Right lobe of liver (tissue), 6 donors: ENCODE measurements at places on chromosomes 3 and 15. TPM values are rescaled to one million over a fixed set of nuclear protein-coding genes. Genes with fewer than 3 reads are reported as not detected.

- H3K27ac ChIP-seq: peak overlapping the region; percentile 56
- H3K27me3 ChIP-seq: no peaks in the 10 kb centered on the region
- no peaks in the 10 kb centered on the region for H3K36me3 ChIP-seq
- peak; percentile 67 for DNase-seq
- H3K4me1 ChIP-seq: peaks cover 34% of the 10 kb centered on the region
Measured at GRCh38 chr3:160106905-160107861, 118.0 kb upstream of the C3orf80 start.

DNA sequence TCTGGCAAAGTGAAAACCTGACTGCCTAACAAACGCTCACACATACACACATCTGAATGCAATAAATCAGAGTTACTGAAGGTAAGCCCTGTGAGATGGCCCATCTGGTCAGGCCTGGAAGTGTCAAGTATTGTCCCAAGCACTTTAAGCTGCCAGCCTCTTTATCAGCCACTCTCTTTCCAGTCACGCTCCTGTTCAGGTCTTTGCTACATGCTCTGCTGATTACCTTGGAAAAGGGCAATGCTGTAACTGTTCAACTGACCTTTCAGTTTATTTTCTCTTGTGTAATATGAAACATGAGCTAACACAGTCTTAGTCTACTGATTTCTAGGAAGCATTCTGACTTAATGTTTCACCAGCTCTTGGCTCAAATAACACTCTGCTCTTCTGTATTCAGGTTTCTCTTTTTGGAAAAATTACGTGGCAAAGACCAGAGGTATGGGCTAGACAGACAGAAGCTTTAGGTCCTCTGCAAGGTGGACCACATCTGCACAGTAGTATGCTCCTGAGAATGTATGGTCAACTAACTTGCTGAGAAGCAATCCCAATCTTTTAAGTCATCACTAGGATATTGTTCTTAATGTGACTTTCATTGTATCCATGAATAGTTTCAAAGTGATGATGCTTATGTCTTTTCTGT, 44.5 kb downstream of the GBE1 start:
- peak; percentile 55 for DNase-seq
- no peaks in the 10 kb centered on the region for H3K27me3 ChIP-seq
- no peaks in the 10 kb centered on the region for H3K36me3 ChIP-seq
- no peaks in the 10 kb centered on the region for H3K4me1 ChIP-seq
- H3K4me3 ChIP-seq: peak overlapping the region; percentile 23

GRCh38 chr3:129559565-129560079, 16.6 kb downstream of the H1-8 start:
- H3K36me3 ChIP-seq: no peaks in the 10 kb centered on the region
- no peak overlapping the region for H3K4me3 ChIP-seq
- H3K27ac ChIP-seq: no peak overlapping the region

DNA sequence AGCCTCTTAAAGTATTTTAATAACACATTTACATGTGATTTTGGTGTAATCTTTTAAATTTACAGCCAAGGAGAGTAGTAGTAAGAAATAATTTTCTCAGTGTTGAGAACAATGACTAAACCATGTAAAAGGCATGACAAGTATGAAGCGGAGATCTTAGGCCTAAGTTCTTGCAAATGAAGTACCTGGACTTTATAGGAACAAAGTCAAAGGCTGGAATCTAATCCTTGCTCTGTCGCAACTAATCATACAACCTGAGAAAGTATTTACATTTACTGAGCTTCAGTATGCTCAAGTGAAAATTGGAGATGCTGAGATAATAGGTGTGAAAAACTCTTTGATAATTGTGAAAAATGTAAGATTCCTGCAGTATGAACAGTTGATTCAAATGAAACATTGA, 86.4 kb upstream of the VGLL3 start:
- no peak overlapping the region for H3K27ac ChIP-seq
- no peaks in the 10 kb centered on the region for H3K27me3 ChIP-seq
- no peak for DNase-seq
- no peaks in the 10 kb centered on the region for H3K36me3 ChIP-seq

DNA sequence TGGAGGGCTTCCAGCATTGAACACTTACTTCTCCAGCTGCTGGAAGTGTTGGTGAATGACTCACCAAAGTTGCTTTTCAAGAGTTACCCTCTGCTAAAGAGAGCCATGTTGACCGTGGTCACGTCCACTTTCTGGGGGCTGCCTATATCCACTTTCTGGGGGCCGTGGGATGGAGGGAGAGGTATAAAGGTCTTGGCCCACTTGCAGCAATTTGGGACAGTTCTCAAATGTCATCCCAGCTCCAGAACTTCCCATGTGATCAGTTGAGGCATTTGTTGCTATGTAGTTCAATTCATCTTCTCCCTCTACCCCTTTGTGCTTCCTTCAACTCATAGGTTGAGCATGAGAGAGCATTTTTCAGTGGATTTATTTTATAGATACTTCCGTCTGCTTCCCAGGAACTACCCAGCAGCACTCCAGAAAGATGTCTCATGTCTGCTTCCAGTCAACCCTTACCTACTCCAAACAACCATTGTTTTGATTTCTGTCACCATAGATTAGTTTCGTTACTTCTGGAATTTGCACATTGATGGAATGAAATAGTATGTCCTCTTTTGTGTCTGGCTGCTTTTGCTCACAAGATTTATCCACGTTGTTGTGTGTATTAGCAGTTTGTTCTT, 130.6 kb downstream of the TCF12 start:
- no peaks in the 10 kb centered on the region for H3K4me1 ChIP-seq
- no peaks in the 10 kb centered on the region for H3K36me3 ChIP-seq
- no peaks in the 10 kb centered on the region for H3K27me3 ChIP-seq

- DNase-seq: no peak
- H3K4me3 ChIP-seq: no peak overlapping the region
- no peaks in the 10 kb centered on the region for H3K27me3 ChIP-seq
- H3K36me3 ChIP-seq: no peaks in the 10 kb centered on the region
- no peak overlapping the region for H3K27ac ChIP-seq
- no peaks in the 10 kb centered on the region for H3K4me1 ChIP-seq
Measured at GRCh38 chr3:42608581-42608980, 8.1 kb downstream of the NKTR start.

ZBED2 gene
- not detected for total RNA-seq

TMEM108 gene
- not detected for total RNA-seq

SLC51B gene
- 0.32 TPM for total RNA-seq

TTC21A gene
- 2.5 TPM for total RNA-seq
